Nasal cavity respiratory epithelium epithelial cell of viscerocranial mucosa (primary cell): ENCODE measurements at places on chromosomes 2 and 18. TPM values are rescaled to one million over a fixed set of nuclear protein-coding genes. Genes with fewer than 3 reads are reported as not detected.

The VAMP8 gene
- total RNA-seq, result 38.3 and 42.2 TPM in 2 replicates

The LAMA3 gene
- 859 and 1,149 TPM in 2 replicates for total RNA-seq

The PCGF1 gene
- 36.4 and 39.0 TPM in 2 replicates for total RNA-seq

The NT5C1B gene
- total RNA-seq, result not detected in 2 replicates

The SMAD7 gene
- 27.0 and 31.5 TPM in 2 replicates for total RNA-seq

The LIMS4 gene
- 1.1 TPM in 1 of 2 replicates, not detected in the other for total RNA-seq

The IL36B gene
- under 0.01 TPM in 1 of 2 replicates, not detected in the other for total RNA-seq

The SLC5A7 gene
- total RNA-seq, result not detected in 2 replicates

The DYNAP gene
- total RNA-seq, result not detected in 2 replicates

The TSGA10 gene
- 7.9 and 8.6 TPM in 2 replicates for total RNA-seq

The LINC00305 gene
- total RNA-seq, result not detected in 2 replicates

The REG3A gene
- not detected in 2 replicates for total RNA-seq

The SP140L gene
- 2.1 and 10.3 TPM in 2 replicates for total RNA-seq

The EMX1 gene
- under 0.01 and 0.07 TPM in 2 replicates for total RNA-seq

The TMEFF2 gene
- under 0.01 TPM in 1 of 2 replicates, not detected in the other for total RNA-seq

The SPATA3 gene
- not detected in 2 replicates for total RNA-seq

The CACNB4 gene
- under 0.01 and 0.43 TPM in 2 replicates for total RNA-seq

The TWIST2 gene
- total RNA-seq, result 1.1 and 4.8 TPM in 2 replicates

The OSR1 gene
- total RNA-seq, result 0.50 and 1.7 TPM in 2 replicates

The IL36G gene
- total RNA-seq, result 1.7 and 2.6 TPM in 2 replicates

The FSIP2 gene
- under 0.01 and 1.00 TPM in 2 replicates for total RNA-seq

The LYG2 gene
- not detected in 2 replicates for total RNA-seq

The MPV17 gene
- total RNA-seq, result 43.7 and 44.1 TPM in 2 replicates

The TMEM169 gene
- total RNA-seq, result 0.14 and 0.34 TPM in 2 replicates

The SCYGR3 gene
- total RNA-seq, result not detected in 2 replicates

The ARHGEF4 gene
- total RNA-seq, result 81.3 and 81.4 TPM in 2 replicates

The C2orf66 gene
- under 0.01 and 0.93 TPM in 2 replicates for total RNA-seq

The CCT7 gene
- 263 and 284 TPM in 2 replicates for total RNA-seq

The CFLAR gene
- total RNA-seq, result 80.3 and 128 TPM in 2 replicates

The ECEL1 gene
- total RNA-seq, result not detected in 2 replicates

The ARHGEF33 gene
- under 0.01 and 0.21 TPM in 2 replicates for total RNA-seq

The KDSR gene
- 26.0 and 73.7 TPM in 2 replicates for total RNA-seq

The PKP4 gene
- 55.0 and 66.3 TPM in 2 replicates for total RNA-seq

The WIPF1 gene
- total RNA-seq, result under 0.01 and 0.14 TPM in 2 replicates

The DUSP19 gene
- 0.34 and 1.1 TPM in 2 replicates for total RNA-seq

The SLC14A1 gene
- total RNA-seq, result not detected in 2 replicates

The HIBCH gene
- total RNA-seq, result 10.3 and 19.6 TPM in 2 replicates

The RTP5 gene
- not detected in 2 replicates for total RNA-seq

The BOK gene
- 16.4 and 26.1 TPM in 2 replicates for total RNA-seq

The NEU2 gene
- not detected in 2 replicates for total RNA-seq

The ANKRD30BL gene
- not detected in 2 replicates for total RNA-seq

The POMC gene
- total RNA-seq, result 0.07 TPM in 1 of 2 replicates, not detected in the other

The UPP2 gene
- not detected in 2 replicates for total RNA-seq

The BOLL gene
- total RNA-seq, result not detected in 2 replicates
